ENCODE measurements at places on chromosomes 2 and 18. TPM values are rescaled to one million over a fixed set of nuclear protein-coding genes. Genes with fewer than 3 reads are reported as not detected.

TANK gene
- 64.3 TPM for total RNA-seq

POLR1A gene
- total RNA-seq, result 20.5 TPM

GULP1 gene
- 71.2 TPM for total RNA-seq

GRHL1 gene
- total RNA-seq, result 18.0 TPM

MYO3B gene
- not detected for total RNA-seq
